ENCODE measurements at places on chromosomes 1 and 21. TPM values are rescaled to one million over a fixed set of nuclear protein-coding genes. Genes with fewer than 3 reads are reported as not detected.

The TNFSF4 gene
- total RNA-seq, result 2.0 TPM

The SLC30A2 gene
- not detected for total RNA-seq

The SVBP gene
- 15.7 TPM for total RNA-seq

The AHCTF1 gene
- total RNA-seq, result 32.8 TPM

The CHI3L1 gene
- total RNA-seq, result 3,366 TPM

The KLHDC9 gene
- total RNA-seq, result 2.6 TPM

The EDARADD gene
- not detected for total RNA-seq

The TPTE gene
- total RNA-seq, result not detected

The NBPF4 gene
- total RNA-seq, result not detected

The NR5A2 gene
- total RNA-seq, result 0.25 TPM

The LRRC71 gene
- not detected for total RNA-seq

The ARHGAP30 gene
- total RNA-seq, result not detected

The C1orf226 gene
- 1.7 TPM for total RNA-seq

The ZNF362 gene
- total RNA-seq, result 27.9 TPM

The ZNF648 gene
- total RNA-seq, result not detected

The C1orf141 gene
- not detected for total RNA-seq

The ANGPTL3 gene
- not detected for total RNA-seq

The BTF3L4 gene
- 45.4 TPM for total RNA-seq

The DYNLT5 gene
- total RNA-seq, result not detected

The LCE3D gene
- not detected for total RNA-seq

The FCRL4 gene
- total RNA-seq, result not detected

The OPRD1 gene
- not detected for total RNA-seq

The IFFO2 gene
- total RNA-seq, result 4.3 TPM

The COL11A1 gene
- 0.10 TPM for total RNA-seq

The KIF21B gene
- 0.31 TPM for total RNA-seq

The NSL1 gene
- total RNA-seq, result 13.3 TPM

The TTF2 gene
- total RNA-seq, result 12.6 TPM

The NR0B2 gene
- 0.20 TPM for total RNA-seq

The NID1 gene
- 721 TPM for total RNA-seq

The TFF2 gene
- total RNA-seq, result not detected

The SPATA1 gene
- not detected for total RNA-seq

The SELENOF gene
- 213 TPM for total RNA-seq

The FLG gene
- total RNA-seq, result not detected

The GLUL gene
- total RNA-seq, result 206 TPM

The OVAAL gene
- not detected for total RNA-seq

The GBP6 gene
- not detected for total RNA-seq

The IGSF8 gene
- 11.4 TPM for total RNA-seq

The SPATA46 gene
- total RNA-seq, result not detected

The MAEL gene
- not detected for total RNA-seq

The FLVCR1 gene
- total RNA-seq, result 3.0 TPM

The CGN gene
- not detected for total RNA-seq

The PSMD4 gene
- 91.2 TPM for total RNA-seq

The PODN gene
- total RNA-seq, result 59.5 TPM

The STIL gene
- total RNA-seq, result 2.0 TPM

The TRIM67 gene
- 0.15 TPM for total RNA-seq

The OLIG2 gene
- total RNA-seq, result not detected

The GRHL3 gene
- not detected for total RNA-seq

The HLX gene
- total RNA-seq, result 16.7 TPM

The TMEM50A gene
- 108 TPM for total RNA-seq

The ELAPOR1 gene
- 0.06 TPM for total RNA-seq

The WNT4 gene
- total RNA-seq, result not detected

The NTPCR gene
- 31.1 TPM for total RNA-seq

The TAS1R1 gene
- not detected for total RNA-seq

The DOCK7 gene
- 51.0 TPM for total RNA-seq

The TMEM81 gene
- total RNA-seq, result 0.50 TPM

The FAM177B gene
- not detected for total RNA-seq

The OR2W3 gene
- not detected for total RNA-seq

The NPR1 gene
- total RNA-seq, result 17.4 TPM

Measured in cardiac ventricle fibroblast (primary cell).